Left forelimb (tissue), 1 donor: ENCODE measurements at places on chromosomes 6 and 20.
A peak's percentile ranks its signal among the peaks of the same experiment; 100 is the strongest.

GRCh38 chr6:73314577-73315492, 39.2 kb downstream of the DPPA5 start:
- no peak for DNase-seq

- no peak for DNase-seq
Measured at GRCh38 chr20:20551409-20551808, 161.0 kb downstream of the RALGAPA2 start.

- no peak for DNase-seq
Measured at GRCh38 chr6:116530436-116530835, 15.0 kb downstream of the TRAPPC3L start.

DNA sequence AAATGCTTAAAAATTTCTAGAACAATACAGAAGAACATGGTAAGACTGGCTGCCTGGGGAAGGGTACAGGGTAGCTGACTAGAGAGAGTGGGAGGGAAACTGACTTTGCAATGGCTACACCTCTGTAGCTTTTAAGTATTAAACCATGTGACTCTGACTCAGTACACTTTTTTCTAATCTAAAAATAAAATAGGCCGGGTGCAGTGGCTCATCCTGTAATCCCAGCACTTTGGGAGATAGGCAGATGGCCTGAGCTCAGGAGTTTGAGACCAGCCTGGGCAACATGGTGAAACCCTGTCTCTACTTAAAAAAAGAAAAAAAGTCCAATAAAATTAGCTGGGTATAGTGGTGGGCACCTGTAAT, 18.5 kb downstream of the ATP9A start:
- DNase-seq = no peak

GRCh38 chr6:127391094-127391953, 47.9 kb upstream of the ECHDC1 start:
- no peak for DNase-seq

GRCh38 chr20:19232997-19233794, 20.8 kb downstream of the SLC24A3 start:
- no peak for DNase-seq

GRCh38 chr20:53660078-53660909, 66.7 kb upstream of the ZNF217 start:
- peak; percentile 77 for DNase-seq
